Stimulated activated CD4-positive, alpha-beta T cell treated with anti-CD3 and anti-CD28 coated beads, Interleukin-12 subunit alpha, Interleukin-12 subunit beta, amount 100 ng/mL, for 24 hours (primary cell): ENCODE measurements at places on chromosomes 12 and 14.

GRCh38 chr12:49243631-49244030 is 21.3 kb upstream of the TUBA1C start:
- DNase-seq: no peak

DNA sequence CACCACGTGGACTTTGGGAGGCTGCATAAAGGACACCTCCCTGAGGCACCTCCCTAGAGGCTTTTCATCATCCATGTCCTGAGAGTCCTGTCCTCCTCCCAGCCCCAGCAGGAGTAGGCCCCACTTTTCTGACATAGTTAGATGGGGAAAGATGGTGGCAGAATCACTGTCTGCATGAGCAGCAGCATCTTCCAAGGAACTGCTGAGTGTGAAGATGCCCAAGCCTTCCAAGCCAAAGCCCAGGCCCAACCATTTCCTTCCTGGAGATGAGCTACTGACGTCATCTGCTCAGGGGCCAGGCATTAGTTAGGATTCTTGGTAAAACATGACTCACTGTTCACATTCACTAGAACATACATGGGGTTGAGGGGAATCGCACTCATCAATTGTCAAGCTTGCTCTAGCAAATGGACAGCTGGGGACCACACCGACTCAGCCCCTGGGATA is 37.3 kb downstream of the VDR start:
- DNase-seq: no peak

- DNase-seq: no peak
Measured at GRCh38 chr12:100699209-100699608, 95.4 kb upstream of the ANO4 start.

GRCh38 chr14:24713404-24713803 is 79.4 kb upstream of the GZMB start:
- DNase-seq: no peak

- no peak for DNase-seq
Measured at GRCh38 chr14:68544081-68544892, 248.6 kb downstream of the ZFP36L1 start.

DNA sequence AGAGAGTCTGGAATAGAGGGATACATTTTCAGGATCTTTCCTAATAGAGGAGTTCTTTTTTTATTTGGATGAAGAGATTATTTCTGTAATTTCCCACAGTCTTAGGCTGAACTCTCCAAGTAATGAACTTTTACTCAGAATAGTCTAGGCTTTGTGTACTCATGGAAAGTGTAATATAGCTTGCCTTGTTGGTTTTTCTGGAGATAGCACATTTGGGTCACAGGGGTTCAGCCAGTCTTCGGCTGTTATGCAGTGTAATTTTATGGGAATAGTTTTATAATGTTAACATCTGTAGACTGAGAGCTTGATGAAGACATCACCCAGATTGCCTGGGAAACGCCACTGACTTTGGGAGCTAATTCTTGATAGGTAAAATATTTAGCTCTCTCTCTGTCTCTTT is 450.8 kb downstream of the RAD51B start:
- no peak for DNase-seq

- no peak for DNase-seq
Measured at GRCh38 chr14:58798173-58798572, 160.4 kb downstream of the DACT1 start.

DNA sequence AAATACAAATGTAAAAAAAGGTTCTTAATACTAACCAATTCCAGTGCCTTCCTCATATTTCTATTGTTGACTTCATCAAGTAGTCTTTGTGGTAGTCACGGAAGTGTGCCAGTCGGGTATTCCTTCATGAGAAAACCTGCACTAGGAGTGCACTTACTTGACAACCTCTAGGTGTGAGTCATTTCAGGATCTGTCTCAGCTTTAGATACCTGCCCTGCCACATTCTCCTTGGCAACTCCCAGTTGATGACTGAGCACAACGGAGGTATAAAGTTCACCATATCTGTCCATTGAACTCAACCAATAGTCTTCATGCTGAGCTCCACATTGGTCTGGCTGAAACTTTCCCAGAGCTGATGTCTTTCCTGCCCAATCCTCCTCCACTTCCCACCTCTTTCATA is 215.7 kb downstream of the SYT10 start:
- DNase-seq: no peak

DNA sequence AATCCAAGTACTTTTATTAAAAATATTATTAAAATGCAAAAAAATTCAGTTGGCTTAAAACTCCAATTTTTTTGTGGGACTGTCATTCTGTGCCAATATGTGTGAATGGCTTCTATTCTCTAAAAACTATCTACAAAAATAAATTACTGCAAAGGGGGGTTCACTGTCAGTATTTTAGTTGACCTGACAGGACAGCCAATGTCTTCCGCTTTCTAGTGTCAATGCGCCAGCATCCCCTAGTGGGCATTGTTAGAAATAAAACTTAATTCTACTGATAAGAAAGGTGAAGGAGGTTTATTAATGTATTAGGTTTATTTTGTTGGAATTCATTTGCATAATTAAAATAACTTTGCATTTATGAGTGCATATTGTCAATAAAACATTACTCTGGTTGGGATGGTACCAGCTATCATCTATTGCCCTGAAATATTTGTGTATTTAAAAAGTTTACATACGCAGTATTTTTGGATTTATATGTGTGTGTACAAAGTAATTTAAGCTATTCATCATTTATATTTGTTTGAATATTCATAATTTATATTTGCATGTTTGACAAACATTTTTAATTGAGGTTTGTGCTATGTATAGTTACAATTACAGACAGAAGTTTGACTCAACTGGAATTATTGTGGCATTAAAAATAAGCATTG is 527.2 kb downstream of the FLRT2 start:
- DNase-seq: peak; percentile 14

GRCh38 chr14:81169711-81170103 is 51.1 kb downstream of the GTF2A1 start:
- no peak for DNase-seq

GRCh38 chr14:57491640-57492039 is 2.0 kb downstream of the CCDC198 start:
- no peak for DNase-seq

DNA sequence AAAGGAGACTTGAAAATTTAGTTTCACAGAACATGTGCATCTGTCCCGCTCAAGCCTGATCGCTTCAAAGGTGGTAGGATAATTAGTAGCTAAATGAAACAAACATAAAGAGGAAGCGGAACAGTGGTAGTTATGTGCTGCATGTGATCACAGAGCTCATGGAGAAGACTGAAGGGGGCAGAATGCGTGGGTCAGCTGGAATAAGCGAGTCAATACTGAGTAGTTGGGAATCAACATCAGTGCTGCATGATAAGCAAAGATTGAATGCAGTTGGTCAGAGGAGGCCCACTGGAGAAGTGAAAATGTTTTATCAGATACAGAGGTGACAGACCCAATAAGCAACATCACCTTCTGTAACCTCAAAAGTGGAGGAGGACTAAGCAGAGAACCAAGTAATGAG is 95.1 kb upstream of the RFX4 start:
- no peak for DNase-seq

DNA sequence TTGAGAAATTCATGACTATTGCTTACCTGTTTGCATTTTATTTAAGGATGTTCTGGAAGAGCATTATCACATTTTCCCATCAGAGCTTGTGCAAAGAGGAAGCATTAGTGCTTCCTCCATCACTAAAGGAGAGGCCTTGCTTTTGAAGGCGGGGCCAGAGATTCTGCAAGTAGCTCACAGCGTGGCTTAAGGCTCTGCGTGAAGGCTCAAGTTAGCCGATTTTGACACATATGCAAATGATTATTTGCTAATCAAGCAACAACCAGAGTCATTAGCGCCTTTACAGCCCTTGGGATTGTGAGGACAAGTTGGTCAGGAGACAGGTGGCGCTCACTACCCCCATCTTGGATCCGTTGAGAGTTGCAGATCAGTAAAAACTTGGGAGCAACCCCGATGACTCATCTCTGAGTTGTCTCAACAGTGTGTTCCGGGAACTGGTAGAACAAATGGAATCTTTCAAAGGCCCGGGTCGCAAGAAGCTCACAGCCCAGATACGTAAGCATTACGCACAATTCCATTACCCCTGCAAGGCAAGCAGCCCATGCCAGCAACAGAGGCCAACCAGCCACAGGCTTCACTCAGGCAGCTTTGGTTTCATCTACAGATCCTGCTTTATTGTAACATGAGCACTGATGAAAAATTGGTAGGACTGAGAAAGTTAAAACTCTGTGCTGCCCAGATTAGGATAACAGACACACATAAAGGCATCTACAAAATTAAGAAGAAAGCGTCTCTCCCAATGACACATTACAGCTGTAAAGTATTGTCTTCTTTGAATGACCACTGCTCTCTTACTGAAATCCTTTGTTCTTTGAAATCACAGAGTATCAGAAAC is 34.9 kb upstream of the SPTSSA start:
- DNase-seq: no peak

- DNase-seq: no peak
Measured at GRCh38 chr12:113874999-113875561, 91.0 kb downstream of the RBM19 start.

DNA sequence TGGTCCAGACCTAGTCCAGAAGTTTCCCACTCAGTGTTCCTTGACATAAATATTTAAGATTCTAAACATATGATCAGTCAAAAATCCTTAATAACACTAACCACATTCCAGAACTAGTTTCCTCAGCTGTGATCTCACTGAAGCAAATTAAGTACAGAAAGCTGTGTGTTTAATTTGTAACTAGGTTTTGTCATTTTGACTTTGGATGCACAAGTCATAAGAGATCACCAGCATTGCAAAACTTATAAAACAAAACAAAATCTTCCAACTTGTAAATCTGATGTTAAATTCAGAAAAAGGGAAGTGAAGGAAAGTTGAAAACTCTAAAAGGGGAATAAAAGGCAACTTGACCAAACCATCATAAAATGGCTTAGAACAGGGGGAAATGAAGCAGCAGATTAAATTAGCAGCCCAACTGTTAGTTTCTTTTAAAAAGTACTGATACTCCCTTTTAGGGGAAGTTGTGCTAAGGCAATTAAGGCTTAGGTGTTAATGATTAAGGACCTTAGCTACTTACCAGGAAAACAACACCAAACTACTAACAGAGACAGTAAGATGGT is 56.6 kb downstream of the SH2B3 start:
- DNase-seq: no peak

- no peak for DNase-seq
Measured at GRCh38 chr14:38947343-38947742, 155.7 kb downstream of the SEC23A start.

DNA sequence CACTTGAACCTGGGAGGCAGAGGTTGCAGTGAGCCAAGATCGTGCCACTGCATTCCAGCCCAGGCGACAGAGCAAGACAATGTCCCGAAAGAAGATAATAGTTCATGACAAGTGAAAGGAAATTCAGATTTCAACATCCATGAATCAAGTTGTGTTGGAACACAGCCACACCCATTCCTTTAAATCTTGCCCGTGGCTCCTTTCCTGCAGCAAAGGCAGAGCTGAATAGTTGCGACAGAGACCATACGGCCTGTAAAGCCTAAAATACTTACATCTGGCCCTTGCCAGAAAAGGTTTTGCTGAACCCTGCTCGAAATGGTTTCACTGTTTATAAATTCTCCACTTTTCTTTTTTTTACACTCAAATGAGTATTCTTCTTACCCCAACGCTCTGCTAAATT is 17.7 kb upstream of the ITPK1 start:
- no peak for DNase-seq

DNA sequence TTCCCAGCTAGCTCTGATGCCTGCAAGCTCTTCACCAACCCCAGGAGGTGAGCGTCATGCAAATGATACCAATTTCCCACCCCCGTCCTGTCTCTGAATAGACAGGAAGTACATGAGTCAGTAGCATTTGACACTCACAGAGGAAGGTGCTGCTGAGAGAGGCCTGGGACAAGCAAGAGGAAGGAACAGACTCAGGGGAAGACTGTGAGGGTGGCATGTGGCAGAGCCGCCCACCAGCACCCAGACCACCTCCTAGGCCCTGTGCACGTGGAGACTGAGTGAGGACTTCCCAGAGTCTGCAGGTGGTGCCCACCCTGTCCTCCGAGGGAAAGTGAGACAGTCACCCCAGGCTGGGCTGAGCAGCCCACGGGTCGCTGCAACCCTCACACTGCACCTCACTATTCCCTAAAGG is 199.5 kb upstream of the SFSWAP start:
- peak; percentile 39 for DNase-seq

GRCh38 chr12:132487311-132487741 is 2.6 kb upstream of the FBRSL1 start:
- DNase-seq: no peak

DNA sequence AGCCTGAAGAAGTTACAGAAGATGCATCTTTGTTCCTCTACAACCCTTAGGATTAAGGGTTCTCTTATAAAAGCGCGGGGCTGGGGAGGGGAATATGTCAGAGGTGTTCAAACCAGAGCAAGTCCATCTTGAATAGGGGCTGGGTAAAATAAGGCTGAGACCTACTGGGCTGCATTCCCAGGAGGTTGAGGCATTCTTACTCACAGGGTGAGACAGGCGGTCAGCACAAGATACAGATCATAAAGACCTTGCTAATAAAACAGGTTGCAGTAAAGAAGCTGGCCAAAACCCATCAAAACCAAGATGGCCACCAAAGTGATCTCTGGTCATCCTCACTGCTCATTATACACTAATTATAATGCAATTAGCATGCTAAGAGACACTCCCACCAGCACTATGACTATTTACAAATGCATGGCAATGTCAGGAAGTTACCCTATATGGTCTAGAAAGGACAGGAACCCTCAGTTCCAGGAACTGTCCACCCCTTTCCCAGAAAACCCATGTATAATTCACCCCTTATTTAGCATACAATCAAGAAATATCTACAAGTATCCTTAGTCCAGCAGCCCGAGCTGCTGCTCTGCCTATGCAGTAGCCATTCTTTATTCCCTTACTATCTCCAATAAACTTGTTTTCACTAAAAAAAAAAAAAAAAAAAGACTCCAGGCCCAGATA is 108.1 kb upstream of the FOXN3 start:
- DNase-seq: no peak

DNA sequence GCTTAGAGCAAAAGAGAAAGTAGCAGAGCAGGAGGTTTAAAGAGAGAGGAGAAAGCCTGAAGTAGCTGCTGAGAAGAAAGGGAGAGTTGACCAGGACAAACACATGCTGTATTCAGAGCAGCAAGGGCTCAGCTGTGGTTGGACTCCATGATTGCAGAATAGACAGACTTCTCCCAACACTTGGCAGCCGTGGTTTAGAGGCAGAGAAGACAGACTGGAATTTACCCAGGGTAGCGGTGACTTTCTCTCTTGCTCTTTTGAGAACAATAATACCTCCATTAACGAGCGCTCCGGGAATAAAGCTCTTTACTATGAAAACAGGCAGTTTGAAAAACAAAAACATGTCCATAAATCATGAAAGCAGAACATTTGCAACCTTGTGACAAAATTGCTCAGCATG is 21.4 kb upstream of the IGF1 start:
- DNase-seq: no peak

- DNase-seq: peak; percentile 63
Measured at GRCh38 chr12:12010277-12011039, 60.3 kb upstream of the BCL2L14 start.

- no peak for DNase-seq
Measured at GRCh38 chr14:33404964-33405574, 466.4 kb downstream of the NPAS3 start.

DNA sequence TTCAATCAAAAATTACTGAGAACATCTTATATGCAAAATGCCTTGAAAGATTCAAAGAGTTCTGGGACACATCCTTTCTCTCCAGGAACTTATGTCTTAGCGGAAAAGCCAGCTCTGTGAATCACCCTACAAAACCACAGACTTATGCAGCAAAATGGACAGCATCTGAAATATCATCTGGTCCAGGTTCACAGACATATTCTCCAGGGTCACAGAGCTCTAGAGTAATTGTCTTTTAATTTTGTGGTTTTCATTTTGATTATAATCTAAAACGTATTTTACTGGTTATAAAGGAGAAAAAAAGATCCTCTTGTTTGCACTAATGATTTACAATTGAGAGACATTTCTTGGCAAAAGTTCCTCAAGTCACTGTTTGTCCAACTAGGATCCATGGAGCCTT is 246.2 kb downstream of the MSRB3 start:
- DNase-seq: no peak
